ENCODE measurements at places on chromosomes 6 and 20. TPM values are rescaled to one million over a fixed set of nuclear protein-coding genes. Genes with fewer than 3 reads are reported as not detected.

DNA sequence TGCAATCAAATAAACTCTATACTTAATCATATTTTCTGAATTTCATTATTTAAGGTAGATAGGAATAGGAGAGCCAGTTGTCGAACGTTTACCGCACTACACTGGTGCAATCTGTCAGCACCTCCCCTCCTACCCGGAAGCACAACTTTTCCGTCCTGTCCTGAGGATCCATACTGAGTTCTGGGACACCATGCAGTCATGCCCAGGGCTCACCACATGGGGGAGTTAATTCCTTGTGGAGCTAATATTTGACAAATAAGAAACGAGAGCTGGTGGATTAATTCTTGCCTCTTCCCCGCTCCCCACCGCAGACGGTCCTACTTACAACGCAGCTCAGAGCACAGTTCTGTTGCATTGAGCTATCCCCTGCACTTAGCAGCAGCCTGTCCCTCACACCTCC, 107.7 kb upstream of the RALGAPA2 start:
- no peak for DNase-seq

- no peak for DNase-seq
Observed at GRCh38 chr6:14294270-14294951, 176.8 kb downstream of the CD83 start.

GRCh38 chr6:170238741-170239565, 51.9 kb downstream of the DLL1 start:
- no peak for DNase-seq

DNA sequence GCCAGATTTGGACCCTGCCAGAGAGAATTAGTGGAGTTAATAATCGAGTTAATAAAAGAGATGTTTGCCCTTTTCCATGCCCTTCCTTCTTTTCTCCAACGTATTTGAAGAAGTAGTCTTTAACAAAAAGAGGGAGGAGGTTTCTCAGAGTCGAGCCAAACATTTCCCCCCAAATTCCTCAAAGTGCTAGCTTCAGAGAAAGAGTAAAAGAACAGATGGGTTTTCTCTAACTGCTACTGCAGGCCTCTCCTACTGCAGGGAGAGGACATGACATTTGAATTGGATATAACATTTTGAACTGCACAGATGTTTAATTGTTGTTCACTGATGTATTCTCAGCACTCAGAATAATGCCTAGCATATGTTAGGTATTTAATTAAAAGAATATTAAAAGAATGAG, 25.5 kb downstream of the RWDD2A start:
- DNase-seq = no peak

Gene OXT
- total RNA-seq = not detected

DNA sequence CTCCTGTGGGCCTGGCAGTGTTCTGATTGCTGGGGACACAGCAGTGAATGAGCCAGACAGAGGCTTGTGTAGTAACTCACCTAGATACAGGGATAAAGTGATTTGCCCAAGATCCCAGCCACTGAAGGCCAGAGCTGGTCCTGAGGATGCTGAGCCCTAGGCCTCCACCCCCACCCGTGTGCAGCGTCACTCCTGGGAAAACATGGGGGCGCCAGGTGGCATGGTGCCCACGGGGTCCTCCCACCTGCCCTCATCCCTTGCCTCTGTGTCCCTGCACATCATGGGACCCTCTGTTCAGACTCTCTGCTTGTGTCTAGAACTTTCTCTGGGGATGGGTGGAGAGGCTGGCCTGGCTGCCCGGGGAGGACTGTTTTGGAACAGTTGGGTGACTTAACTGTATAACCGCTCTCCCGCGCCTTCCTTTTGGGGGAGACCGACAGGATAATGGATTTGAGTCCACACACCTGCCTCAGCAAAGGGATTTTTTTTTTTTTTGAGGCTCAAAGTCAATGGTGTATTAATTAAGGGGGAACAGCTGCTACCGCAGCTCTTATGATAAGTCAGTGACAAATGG, 19.6 kb downstream of the LEMD2 start:
- DNase-seq = no peak

- no peak for DNase-seq
Observed at GRCh38 chr6:43399932-43400487, 27.3 kb upstream of the ABCC10 start.
